Esophagus muscularis mucosa (tissue), 4 donors: ENCODE measurements at places on chromosomes 13 and 19. TPM values are rescaled to one million over a fixed set of nuclear protein-coding genes. Genes with fewer than 3 reads are reported as not detected.
A peak's percentile ranks its signal among the peaks of the same experiment; 100 is the strongest.

DNA sequence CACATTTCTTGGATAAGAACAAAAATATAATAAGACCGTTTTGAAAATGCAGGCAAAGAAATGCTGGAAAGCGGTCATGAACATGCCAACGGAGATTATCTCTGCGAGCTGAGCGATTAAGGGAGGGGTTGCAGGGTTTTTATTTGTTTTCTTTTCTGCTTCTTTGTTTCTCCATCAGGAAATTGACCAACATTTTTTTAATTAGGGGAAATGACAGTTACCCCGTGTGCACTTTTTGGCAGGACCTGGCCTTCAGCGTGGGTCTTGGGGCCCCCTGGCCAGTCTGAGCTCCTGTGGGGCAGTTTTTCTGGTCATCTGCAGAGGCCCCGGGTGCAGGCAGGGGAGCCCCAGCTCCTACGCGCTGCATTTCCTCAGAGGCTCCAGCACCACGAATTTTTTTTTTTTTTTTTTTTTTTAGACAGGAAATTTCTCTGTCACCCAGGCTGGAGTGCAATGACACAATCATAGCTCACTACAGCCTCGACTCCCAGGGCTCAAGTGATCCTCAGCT is 31.3 kb upstream of the HOMER3 start:
- no peaks in the 10 kb centered on the region for H3K27me3 ChIP-seq
- DNase-seq, result no peak
- H3K4me1 ChIP-seq, result peaks cover 16% of the 10 kb centered on the region
- no peaks in the 10 kb centered on the region for H3K36me3 ChIP-seq

- H3K27ac ChIP-seq, result no peak overlapping the region
- H3K27me3 ChIP-seq, result no peaks in the 10 kb centered on the region
- no peak for DNase-seq
- no peaks in the 10 kb centered on the region for H3K36me3 ChIP-seq
These were observed 13.9 kb downstream of the LILRA5 start for GRCh38 chr19:54299126-54299498.

- H3K4me1 ChIP-seq, result peaks cover 69% of the 10 kb centered on the region
- no peaks in the 10 kb centered on the region for H3K27me3 ChIP-seq
- peak overlapping the region; percentile 96 for H3K27ac ChIP-seq
- peaks cover 32% of the 10 kb centered on the region for H3K36me3 ChIP-seq
These were observed 1.7 kb downstream of the UBE2M start for GRCh38 chr19:58556622-58557220.

Gene NUFIP1
- total RNA-seq, result 4.1 TPM

DNA sequence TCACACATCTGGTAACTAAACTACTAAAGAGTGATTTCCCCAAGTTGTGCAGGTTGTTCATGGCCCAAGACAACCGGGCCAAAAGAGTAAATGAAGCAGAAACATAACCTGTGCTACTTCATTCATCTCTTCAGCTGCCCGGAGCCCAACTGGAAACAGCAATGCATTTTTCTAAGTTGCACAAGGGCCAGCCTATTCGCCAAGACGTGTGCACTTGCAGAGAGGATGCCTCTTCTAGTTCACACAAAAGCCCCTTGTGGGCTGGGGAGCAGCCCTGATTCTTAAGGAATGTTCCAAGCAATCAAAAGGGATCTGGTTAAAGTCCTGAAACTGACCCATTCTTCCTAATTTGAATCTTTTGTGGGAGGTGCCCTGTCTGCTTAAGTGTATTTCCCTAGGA is 275.8 kb downstream of the SHISA2 start:
- DNase-seq, result no peak
- no peaks in the 10 kb centered on the region for H3K4me1 ChIP-seq
- H3K27me3 ChIP-seq, result no peaks in the 10 kb centered on the region
- no peak overlapping the region for H3K4me3 ChIP-seq

DNA sequence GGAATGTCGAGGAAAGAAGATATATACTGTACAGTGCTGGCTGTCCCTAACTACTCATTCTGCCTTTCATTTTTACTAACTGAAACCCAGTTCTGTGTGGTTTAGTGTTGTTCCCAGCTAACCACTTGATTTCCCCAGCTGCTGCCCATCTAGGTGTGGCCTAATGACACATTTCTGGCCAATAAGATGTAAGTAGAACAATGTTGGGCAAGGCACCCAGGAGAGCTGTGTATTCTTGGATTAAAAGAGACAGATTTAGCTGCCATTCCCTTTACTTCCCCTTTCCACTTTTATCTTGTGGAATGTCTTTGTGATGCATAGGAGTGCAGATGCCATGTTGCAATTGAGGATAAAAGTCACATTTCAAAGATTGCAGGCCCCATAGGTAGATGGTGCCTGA is 28.3 kb upstream of the PCDH9 start:
- no peak for DNase-seq
- H3K27me3 ChIP-seq, result no peaks in the 10 kb centered on the region
- H3K4me1 ChIP-seq, result no peaks in the 10 kb centered on the region

- DNase-seq, result no peak
- no peak overlapping the region for H3K4me3 ChIP-seq
- H3K27ac ChIP-seq, result no peak overlapping the region
- H3K27me3 ChIP-seq, result no peaks in the 10 kb centered on the region
- no peaks in the 10 kb centered on the region for H3K36me3 ChIP-seq
- H3K4me1 ChIP-seq, result no peaks in the 10 kb centered on the region
These were observed 799.7 kb downstream of the DACH1 start for GRCh38 chr13:71067165-71067815.

DNA sequence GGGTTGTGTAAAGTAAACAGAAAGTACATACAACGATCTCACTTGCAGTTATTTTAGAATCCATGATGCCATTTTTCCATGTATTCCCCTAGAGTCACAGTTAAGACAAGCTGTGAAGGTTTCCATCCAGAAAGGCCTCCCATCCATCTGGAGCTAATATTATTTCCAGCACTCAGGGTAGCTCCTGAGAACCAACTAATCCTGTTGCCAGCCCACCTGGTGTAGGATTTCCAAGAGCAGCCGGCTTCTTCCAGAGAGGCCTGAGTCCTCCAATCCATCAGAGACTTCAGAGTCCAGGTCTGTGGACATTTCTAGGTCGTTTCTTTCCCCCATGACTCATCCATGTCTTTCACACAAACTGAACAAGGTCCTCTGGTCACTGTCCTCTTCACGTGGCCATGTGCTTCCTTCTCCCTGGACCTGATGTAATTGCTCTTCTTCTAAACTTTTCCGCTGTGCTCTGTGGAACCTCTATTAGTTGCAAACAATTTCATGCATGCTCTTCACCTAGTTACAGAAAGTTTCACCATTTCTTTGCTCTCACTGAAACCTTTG is 270.3 kb upstream of the TMTC4 start:
- no peaks in the 10 kb centered on the region for H3K36me3 ChIP-seq
- H3K27ac ChIP-seq, result no peak overlapping the region
- H3K4me1 ChIP-seq, result no peaks in the 10 kb centered on the region

DNA sequence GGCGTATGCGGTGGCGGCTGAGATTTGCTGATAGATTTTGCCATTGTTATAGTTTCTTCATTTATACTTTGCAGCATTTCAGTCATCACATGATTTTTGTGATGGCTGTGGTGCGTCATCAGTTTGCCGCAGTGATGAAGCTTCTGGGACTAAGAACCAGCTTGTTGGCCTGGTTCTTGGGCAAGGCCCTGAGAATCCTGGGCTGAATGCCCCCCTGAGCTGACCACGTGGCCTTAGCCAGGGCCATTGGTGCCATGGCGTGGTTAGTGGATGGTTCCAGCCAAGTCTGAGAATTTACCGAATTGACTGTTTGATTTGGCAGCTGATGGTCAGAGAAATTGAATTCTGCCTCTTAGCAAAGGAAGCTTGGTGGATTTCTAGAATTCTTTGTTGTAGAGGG is 17.8 kb downstream of the GATAD2A start:
- no peak for DNase-seq
- no peaks in the 10 kb centered on the region for H3K27me3 ChIP-seq
- H3K4me1 ChIP-seq, result peaks cover 22% of the 10 kb centered on the region
- H3K27ac ChIP-seq, result no peak overlapping the region
- no peaks in the 10 kb centered on the region for H3K36me3 ChIP-seq

Gene TEX26
- total RNA-seq, result not detected

GRCh38 chr13:56528040-56528790 is 612.5 kb upstream of the PRR20A start:
- H3K36me3 ChIP-seq, result no peaks in the 10 kb centered on the region
- H3K4me3 ChIP-seq, result no peak overlapping the region
- H3K4me1 ChIP-seq, result no peaks in the 10 kb centered on the region
- H3K27ac ChIP-seq, result no peak overlapping the region
- H3K27me3 ChIP-seq, result no peaks in the 10 kb centered on the region

DNA sequence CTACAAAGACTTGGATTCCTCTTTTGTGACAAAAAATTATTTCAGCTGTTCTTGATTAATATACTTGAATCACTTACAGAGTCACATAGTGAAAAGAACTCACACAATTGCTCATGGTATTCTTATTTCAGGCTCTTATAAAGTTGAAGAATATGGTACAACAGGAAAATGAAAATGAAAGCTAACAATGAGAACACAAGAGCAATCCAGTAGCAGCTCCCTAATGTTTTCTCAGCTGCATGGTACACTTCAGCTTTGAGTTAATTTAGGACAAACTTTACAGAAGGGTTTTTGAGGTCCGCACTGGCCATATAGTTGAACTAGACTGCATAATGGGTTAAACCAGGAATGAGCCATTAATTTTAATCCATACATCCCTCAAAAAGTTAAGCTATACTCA is 1261.8 kb downstream of the SLITRK5 start:
- no peaks in the 10 kb centered on the region for H3K27me3 ChIP-seq
- no peaks in the 10 kb centered on the region for H3K36me3 ChIP-seq
- H3K4me1 ChIP-seq, result no peaks in the 10 kb centered on the region
- no peak overlapping the region for H3K27ac ChIP-seq
- DNase-seq, result no peak
- H3K4me3 ChIP-seq, result no peak overlapping the region

DNA sequence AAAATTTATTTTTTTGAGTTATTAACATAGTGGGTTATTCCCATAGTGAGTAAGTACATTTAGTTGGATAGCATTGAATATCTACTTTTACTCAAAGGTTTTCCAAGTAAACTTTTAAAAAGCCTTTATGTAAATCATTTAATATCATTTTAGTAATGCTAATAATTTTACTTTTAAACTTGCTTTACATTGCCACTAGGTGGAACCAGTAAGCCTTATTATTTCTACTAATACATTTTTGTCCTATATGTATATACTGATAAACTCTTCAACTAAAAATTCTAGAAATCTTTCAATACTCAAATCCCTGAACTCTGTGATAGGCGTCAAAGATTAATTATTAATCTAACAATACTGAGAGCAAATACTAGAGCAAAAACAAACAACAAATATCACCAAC is 1709.2 kb upstream of the PCDH20 start:
- no peaks in the 10 kb centered on the region for H3K27me3 ChIP-seq
- no peak for DNase-seq
- no peaks in the 10 kb centered on the region for H3K4me1 ChIP-seq
- no peak overlapping the region for H3K4me3 ChIP-seq
- no peak overlapping the region for H3K27ac ChIP-seq

DNA sequence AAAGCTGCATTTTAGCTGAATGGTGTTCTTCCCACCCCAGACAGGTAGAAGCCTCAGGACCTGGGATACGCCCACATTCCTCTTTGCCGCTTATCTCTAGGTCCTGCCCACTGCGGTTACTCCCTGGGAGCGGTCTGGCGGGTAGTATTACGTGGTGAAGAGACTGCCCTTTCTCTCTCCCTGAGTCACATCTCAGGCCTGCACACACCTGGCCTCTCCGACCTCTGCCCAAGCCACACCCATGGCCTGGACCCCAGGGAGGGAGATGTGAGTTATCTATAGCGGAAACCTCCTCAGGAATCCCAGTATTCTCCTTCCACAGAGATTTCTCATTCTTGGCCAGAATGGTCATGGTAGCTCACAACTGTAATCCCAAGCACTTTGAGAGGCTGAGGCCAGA is 17.3 kb downstream of the RHPN2 start:
- DNase-seq, result no peak
- no peaks in the 10 kb centered on the region for H3K27me3 ChIP-seq
- H3K36me3 ChIP-seq, result no peaks in the 10 kb centered on the region
- H3K4me3 ChIP-seq, result no peak overlapping the region
- H3K27ac ChIP-seq, result no peak overlapping the region
- no peaks in the 10 kb centered on the region for H3K4me1 ChIP-seq

Gene SELENOV
- not detected for total RNA-seq

Gene SIGLECL1
- total RNA-seq, result not detected
